Smooth muscle cell of the brain vasculature (primary cell): ENCODE measurements at places on chromosomes 11 and 22.

DNA sequence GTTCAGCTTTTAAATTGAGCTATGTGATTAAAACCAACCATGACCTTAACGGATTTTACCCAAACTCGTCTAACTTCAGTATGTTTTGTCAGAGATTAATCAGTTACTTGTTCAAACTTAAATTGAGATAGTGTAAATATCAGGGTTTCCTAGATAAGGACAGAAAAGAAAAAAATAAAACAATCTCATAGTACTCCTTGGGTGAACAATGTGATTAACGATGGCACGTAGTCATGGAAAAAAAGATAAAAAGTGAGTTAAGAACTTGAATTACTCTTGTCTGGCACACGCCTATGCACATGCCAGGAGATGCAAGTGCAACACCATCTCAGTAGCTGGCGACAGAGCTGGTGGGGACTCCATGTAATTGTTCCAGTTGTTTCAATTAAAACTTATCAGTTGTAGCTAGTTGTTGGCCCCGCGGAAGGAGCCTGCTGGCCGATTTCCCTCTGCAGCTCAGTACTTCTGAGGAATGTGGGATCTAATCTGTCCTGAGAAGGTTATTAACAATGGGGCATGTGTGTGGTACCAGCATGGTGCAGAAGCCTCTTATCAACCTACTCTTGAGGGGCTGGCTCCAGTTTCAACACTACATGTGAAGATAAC, 3.0 kb downstream of the RASSF10 start:
- DNase-seq, result no peak

DNA sequence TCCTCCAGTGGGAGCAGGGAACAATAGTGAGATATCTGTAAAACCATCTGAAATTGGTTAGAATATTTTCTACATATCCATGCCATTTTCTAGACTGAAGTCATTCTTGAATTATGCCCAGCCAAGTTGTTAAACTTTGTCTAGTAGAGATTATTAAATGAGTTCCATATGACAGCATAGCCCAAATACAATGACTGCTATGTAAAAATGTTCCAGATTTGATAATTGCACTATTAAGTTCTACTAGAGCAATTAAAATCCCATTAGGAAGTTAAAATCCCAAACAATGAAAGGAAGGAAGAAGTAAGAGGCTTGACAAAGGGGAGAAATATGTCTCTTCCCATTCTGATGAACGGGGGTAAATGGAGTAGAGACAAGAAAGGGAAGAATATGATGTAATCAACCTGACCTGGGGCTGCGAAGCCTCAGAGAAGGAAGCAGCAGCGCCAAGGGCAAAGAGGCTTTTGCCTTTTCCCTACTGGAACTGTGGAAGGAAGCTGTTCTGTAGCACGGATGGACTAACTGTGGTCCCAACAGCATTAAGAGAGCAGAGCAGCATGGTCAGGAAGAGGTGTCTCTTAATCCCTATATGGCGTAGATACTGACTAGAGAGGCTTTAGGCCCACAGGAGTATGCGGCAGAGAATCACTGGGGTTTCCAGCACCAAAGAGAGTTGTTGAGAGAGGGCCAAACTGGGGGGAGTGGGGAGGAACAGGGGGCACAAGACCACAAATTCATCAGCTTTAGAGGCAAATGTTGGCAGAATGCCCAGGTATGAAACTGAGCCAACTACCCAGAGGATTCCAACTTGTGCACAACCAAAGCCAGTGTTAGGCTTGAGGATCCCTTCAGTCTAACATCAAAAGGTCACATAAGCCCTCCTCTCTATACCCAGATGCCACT, 26.7 kb downstream of the RRP8 start:
- no peak for DNase-seq

- no peak for DNase-seq
These were observed 73.2 kb downstream of the KIAA1671 start for GRCh38 chr22:25025491-25026400.

DNA sequence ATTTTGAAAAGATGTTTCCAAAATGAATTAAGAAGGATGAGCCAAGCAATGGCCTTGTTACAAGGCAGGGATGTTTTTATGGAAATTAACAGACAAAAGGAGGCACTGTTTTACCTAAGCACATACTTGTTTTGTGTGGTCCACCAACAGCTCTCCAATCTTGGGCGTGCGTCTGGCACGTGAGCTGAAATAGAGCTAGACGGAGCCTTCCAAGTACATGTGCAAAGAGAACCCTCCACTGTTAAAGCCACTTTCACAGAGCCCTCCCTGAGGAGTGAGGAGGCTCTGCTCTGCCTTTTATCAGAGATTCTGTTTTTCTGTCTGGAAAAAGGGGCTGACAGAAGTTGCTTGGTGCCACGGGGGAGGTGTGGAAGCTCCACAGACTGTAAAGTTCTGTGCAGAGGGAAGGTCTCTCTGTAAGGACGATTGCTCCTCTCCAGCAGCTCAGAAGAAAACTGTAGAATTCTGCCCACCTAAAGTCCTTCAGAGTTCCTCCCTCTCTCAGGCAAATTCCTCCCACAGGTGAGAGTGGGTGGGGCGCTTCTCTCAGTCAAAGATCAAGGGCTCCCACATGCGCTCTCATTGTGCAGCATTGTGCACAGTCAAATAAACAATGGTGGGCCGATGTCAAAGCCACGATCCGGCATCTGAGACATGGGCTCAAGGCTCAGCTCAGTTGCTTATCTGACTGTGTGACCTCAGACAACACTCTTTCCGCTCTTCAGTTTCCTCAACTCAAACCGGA, 92.6 kb upstream of the CSNK2A3 start:
- no peak for DNase-seq

- DNase-seq, result no peak
These were observed 64.0 kb downstream of the BRD1 start for GRCh38 chr22:49763696-49764095.

DNA sequence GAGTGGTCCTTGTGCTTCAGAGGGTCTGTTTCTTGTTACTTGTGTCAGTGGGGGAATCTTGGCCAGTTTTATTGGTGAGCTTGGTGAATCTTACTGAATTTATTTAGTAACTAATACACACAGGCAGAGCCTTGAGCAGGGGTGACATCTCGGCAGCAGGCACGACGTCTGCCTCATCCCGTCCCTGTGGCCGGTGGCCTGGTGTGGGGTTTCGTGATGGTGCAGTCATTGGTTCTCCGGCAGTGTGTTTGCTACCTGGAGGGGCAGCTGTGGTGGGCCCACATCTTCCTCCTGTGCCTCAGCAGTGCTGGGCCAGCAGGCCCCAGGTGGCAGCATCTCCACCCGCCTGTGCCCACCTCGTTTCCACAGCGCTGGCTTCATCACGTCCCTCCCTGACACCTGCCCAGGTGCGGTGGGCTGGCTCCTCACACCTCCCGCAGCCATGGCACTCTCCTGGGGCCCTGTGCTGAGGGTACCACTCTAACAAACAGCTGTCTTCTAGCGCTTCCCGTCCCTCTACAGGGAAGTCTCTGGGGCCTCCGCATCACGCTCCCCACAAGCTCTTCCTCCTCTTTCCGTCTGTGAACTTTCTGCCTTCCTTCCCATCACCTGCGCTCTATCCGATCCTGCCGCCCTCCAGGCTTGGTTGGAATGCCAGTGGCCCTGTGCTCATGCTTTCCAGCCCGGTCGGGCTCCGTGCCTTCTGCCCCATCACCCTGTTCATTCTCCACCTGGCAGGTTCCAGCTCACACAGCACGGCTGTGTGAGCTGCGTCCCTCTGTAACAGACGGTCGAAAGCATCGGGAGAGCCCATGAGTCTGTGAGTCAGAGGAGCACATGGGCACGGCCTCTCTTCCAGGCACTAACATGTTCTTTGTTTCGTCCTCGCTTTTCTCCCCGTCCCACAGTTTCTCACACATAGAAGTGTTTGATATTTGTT, 203.4 kb downstream of the TBC1D22A start:
- no peak for DNase-seq
